AG08395 (cell line): ENCODE measurements at places on chromosomes 5 and 9.

DNA sequence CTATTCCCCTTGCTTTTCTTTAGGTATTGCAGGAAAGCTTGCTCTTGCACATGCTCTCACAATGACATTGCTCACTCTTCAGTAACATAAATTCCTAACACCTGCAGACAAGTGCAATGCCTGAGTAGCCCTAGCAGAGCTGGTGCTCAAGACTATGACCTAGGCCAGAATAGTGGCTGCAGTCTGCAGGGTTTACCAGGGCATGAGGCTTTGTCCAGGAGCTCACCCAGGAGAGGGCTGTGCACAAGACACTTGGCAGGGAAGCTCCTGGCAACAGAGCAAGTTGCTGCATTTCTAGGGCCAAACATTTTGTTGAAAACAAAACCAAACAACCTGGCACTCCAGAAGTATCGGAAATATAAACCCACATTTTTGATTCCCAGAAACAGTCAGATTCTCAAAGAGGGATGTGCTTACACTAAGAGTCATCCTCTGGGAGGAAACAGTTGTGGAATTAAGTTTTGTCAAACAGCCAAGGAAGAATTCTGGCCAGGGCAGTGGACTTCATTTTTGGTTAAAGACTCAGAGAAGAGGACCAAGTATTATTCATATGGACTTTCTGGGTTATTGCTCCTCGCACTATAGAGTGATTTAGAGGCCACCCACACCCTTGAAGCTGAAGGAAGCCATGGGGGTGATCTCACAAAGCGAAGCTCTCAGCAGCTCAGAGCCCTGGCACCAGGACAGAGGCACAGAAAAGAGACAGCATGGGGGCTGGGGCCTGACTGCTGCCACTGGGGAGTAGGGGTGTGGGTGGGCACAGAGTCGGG, 44.9 kb downstream of the MACROH2A1 start:
- peak; percentile 96 for DNase-seq

DNA sequence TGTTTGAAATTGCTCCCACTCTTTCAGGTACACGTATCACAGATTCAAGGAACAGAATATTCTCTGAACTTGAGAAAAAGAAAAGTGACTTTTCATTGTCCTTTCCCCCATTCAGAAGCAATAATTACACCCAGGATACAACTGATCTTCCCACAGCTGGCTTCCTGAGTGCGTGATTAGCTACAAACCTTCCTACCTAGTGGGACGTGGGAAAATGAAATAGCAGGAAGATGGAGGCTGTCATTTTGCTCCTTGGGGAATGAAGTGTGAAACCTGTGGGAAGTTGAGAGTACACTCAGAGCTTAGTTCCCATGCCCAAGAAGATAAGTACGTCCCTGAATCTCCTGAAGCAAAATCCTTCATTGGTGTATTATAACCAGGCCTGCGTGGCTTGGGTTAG, 2.6 kb downstream of the TAS2R1 start:
- no peak for DNase-seq

- peak; percentile 82 for DNase-seq
Measured at GRCh38 chr5:66247176-66247960, 103.3 kb downstream of the SREK1 start.

DNA sequence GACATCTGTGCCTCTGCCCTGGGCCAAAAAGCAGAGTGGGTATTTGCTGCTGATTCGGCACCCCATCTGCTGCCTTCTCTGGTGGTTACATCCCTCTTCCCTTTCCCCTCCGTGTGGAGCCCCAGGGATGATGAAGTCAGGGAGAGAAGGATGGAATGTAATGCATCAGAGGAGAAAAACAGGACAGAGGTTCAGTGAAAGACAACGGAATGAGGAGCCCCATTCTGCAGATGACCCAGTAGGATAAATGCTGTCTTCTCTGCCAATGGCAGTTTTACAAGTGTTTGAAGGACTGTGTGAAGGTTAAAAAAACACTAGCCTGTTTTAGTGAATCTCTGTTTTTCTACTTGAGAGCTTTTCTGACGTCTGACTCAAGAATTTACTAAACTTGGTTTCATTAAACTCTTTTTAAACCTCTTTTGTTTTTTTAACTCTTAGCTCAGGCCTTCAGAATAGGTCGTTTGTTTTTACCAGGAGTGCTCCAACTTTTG, 86.3 kb downstream of the NLN start:
- DNase-seq = peak; percentile 25
